ENCODE measurements at places on chromosomes 13 and 19.
A peak's percentile ranks its signal among the peaks of the same experiment; 100 is the strongest.

DNA sequence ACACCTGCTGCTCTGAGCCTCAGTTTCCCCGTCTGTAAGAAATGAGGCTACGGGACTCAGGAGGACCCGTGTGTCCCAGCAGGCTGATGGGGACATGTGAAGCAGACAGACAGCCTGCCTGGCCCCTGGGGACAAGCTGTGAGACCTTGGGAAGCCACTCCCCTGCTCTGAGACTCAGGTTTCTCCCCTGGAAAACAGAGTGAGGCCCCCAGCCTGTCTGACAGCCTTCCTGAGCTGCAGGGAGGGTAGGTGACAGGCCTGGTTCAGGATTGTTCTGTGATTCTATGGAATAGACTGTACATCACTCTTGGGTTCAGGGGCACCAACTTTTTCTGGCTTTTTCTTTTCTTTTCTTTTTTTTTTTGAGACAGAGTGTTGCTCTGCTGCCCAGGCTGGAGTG is 2.9 kb upstream of the NTF4 start:
- DNase-seq: no peak

- peak; percentile 73 for DNase-seq
Measured at GRCh38 chr19:16587833-16588823, 15.9 kb upstream of the SLC35E1 start.

- no peak for DNase-seq
Measured at GRCh38 chr19:8566855-8567254, 10.4 kb downstream of the MYO1F start.

DNA sequence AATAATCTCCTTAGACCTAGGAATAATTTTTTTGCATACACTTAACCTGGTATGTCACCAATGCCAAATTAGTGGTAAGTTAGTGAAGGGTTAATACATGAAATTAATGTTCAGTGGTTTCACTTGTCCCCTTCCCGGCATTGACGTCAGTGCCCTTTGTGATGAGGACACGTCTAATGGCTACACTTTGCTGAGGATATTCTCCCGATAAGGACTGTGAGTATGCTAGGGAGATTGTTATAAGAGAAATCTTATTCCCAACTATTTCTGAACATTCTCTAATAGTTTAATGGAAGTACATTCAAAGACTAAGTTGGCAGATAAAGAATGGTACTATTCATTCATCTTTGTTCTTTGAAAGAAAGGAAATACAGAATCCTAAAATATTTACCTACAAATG is 102.4 kb downstream of the TNFRSF19 start:
- DNase-seq: no peak

DNA sequence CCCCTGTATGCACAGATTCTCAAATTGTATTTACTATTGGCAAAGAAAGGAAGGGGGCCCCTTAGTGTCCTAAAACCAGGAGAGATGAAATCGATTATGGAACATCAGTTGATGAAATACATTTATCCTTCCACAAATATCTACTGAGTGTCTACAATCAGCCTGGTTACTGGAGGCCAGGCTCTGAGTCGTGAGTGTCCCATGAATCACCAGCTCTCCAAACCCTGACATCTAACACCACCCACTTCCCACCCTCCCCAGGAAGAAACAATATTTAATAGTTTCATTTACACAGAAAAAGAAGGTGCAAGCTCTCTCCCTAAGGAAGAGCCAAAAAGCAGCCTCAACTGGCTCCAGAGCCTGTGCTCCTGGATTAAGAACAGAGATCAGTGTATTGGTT is 25.2 kb downstream of the KCTD15 start:
- DNase-seq: no peak

Data from right cardiac atrium (tissue), 5 donors.